Sciatic nerve (tissue), 2 donors: ENCODE measurements at places on chromosomes 6 and 20.

DNA sequence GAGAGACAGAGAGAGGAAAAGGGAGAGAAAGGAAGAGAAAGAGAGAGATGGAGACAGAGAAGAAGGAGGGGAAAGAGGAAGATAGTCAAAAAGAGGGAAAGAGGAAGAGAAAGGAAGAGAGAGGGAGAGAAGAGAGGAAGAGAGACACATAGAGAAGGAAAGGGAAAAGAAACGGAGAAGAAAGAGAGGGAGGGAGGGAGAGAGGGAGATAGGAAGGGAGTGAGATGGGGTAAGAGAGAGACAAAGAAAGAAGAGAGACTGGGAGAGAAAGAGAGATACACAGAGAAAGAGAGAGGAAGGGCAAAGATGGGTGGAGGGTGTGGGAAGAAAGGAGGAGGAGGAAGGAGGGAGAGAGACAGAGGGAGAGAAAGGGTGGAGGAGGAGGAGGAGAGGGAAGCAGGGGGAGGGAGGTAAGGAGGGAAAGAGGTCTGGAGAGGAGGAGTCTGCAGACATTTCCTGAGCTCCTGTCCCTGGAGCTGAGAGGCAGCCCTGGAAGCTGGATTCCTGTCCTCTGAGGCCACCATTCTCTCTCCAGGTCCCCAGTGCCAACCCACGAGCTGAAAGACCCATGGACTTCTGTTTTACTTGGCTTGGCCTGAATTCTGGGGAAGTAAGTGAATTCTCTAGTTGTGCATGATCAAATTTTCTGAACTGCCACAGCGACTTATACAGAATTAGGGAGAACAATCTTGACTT is 9.9 kb downstream of the FOXF2 start:
- peak; percentile 30 for DNase-seq

- no peak for DNase-seq
These were observed 468.3 kb downstream of the CDC5L start for GRCh38 chr6:44855562-44856411.

DNA sequence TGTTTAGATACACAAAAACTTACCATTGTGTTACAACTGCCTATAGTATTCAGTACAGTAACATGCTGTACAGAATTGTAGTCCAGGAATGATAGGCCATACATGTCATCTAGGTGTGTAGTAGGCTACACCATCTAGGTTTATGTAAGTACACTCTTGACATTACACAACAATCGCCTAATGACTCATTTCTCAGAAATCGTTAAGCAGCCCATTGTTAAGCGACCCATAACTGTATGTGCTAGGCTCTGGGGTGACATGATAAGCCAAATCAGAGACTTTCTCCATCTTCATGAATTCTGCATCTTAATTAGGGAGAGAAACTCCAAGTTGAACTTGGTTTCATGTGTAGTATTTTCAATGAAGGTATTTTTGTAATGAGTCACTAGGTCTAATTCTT is 17.2 kb downstream of the STK35 start:
- no peak for DNase-seq

DNA sequence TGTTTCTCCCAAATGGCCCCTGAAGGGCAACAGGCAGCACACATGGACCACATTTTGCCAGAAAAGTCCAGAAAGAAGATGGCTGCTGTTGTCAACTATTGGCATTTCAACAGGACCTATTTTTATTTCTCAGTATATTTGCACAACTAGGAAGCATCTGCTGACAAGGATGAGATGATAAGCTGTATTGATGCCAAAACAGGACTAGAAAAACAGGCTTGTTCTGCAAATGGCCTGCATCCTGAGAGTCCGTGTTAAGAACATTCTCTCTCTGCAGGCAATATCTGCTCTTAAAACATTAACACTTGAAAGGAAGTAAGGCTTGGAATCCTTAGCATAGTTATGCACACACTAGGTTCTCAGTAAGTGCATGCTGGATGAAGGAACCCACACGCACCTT is 283.7 kb downstream of the ESR1 start:
- no peak for DNase-seq

DNA sequence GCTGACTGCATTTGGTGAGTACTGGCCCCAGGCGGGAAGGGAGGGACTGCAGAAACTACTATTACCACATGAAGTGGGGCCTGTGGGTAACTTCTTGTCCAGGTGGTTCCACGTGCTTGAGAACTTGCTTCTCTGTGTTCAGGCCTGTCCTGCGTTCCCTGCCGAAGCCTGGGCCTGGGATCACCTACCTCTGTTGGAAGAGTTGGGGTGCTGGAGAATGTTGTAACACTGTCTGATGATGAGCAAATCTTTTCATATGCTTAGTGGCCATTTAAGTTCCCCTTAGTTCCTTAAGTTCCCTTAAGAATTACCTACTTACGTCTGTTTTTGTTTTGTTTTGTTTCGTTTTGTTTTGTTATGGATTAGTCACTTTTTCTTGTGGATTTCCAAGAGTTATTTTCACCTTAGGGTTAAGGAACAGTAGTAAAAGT is 154.4 kb downstream of the DTNBP1 start:
- peak; percentile 44 for DNase-seq

DNA sequence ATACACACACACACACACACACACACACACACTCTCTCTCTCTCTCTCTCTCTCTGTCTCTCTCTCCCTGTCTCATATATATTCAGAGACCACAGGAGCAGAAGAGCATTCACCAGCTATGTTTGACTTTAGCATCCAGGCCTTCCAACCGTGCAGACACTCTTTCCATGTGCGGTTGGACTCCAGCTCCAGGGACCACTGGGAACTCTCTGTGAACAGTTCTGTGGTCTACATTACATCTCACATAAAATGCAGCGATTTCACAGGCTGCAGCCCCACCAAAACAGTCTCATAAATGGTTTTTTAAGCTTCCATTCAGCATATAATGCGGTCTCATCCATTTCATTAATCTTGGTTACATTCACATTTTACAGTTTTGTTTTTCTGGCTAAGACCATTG is 508.4 kb upstream of the SULF2 start:
- no peak for DNase-seq
